ENCODE measurements at places on chromosomes 5 and 9.
A peak's percentile ranks its signal among the peaks of the same experiment; 100 is the strongest.

GRCh38 chr9:126957687-126958053 lies 43.1 kb downstream of the RALGPS1 start:
- DNase-seq: no peak

DNA sequence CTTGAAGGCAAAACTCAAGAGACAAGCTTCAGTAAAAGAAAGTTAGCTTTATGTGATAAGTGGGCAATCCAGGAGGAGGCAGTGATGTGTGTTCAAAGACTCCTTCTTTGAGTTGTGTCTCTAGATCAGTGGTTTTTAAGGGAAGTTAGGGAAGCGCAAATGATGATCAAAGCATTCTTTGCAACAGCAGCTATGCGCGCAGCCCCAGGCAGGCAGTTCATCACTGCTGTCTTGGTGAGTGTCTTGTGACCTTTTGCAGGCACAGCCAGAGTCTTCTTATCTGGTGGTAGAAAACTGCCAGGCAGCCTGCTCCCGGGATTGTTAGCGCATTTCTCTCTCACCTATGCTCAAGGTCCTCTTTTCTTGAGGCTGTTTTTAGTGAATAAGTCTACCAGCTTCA lies 40.3 kb upstream of the CLK4 start:
- no peak for DNase-seq

- peak; percentile 17 for DNase-seq
These were observed 1.7 kb upstream of the SLIT3 start for GRCh38 chr5:169302491-169303118.

GRCh38 chr5:153981905-153982605 lies 56.7 kb downstream of the FAM114A2 start:
- no peak for DNase-seq

- no peak for DNase-seq
These were observed 12.5 kb downstream of the LECT2 start for GRCh38 chr5:135942202-135942771.

DNA sequence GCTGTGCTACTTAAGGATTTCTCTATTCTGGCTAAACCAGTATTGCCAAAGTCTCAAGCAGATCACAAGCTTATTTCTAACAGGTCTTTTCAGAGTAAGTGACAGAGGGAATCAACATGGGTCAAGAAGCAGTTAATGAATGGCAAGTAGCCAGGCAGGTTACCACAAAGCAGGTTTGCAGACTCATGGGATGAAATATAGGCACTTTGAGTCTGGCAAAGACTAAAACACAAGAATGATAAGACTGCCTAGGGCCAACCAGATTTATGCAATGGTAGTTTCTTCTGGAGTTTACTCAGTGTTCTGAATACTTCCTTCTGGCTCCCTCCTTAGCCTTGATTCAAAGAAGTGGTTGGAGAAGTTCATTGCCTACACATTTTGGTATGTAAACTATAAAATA lies 3.6 kb downstream of the HMGCS1 start:
- no peak for DNase-seq

DNA sequence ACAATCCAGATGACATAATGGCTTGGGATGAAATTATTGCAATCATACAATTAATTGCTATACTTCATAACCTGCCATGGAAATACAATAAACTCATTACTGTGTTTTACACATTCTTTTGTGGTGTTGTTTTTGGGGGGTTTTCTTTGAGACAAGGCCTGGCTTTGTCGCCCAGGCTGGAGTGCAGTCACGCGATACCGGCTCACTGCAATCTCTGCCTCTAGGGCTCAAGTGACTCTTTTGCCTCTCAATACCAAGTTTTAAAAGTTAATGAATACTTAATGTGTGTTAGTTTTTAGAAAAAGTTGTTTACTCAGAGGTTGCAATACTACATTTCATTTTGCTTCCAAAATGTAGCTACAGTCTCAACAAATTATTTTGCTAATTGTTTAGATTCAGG lies 598.4 kb downstream of the CHSY3 start:
- no peak for DNase-seq

- DNase-seq: no peak
These were observed 593.1 kb downstream of the IRX1 start for GRCh38 chr5:4188704-4189103.

- DNase-seq: no peak
These were observed 3.1 kb upstream of the DBH start for GRCh38 chr9:133632806-133633680.

DNA sequence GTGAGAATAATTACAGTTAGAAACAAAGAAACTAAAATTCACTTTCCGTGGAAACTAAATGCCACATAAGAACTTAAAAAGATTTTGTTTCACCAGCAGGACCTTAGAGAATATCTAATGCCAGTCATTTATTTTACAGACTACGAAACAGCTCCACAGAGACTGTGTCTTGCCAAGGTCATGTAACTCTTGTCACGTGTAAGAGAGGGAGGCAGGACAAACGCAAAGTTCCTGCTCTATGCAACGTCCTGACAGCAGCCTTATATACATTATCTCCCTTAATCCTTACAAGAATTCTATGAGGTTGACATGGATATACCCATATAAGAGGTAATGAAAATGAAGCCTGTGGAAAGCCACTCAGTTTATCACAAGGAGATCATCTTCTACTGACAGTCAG lies 39.4 kb downstream of the CTNNAL1 start:
- DNase-seq: no peak

- no peak for DNase-seq
These were observed 34.2 kb upstream of the STRBP start for GRCh38 chr9:123302348-123303214.

All from memory B cell (primary cell).